Kidney (tissue), 22 donors: ENCODE measurements at places on chromosomes 4 and X. TPM values are rescaled to one million over a fixed set of nuclear protein-coding genes. Genes with fewer than 3 reads are reported as not detected.

DNA sequence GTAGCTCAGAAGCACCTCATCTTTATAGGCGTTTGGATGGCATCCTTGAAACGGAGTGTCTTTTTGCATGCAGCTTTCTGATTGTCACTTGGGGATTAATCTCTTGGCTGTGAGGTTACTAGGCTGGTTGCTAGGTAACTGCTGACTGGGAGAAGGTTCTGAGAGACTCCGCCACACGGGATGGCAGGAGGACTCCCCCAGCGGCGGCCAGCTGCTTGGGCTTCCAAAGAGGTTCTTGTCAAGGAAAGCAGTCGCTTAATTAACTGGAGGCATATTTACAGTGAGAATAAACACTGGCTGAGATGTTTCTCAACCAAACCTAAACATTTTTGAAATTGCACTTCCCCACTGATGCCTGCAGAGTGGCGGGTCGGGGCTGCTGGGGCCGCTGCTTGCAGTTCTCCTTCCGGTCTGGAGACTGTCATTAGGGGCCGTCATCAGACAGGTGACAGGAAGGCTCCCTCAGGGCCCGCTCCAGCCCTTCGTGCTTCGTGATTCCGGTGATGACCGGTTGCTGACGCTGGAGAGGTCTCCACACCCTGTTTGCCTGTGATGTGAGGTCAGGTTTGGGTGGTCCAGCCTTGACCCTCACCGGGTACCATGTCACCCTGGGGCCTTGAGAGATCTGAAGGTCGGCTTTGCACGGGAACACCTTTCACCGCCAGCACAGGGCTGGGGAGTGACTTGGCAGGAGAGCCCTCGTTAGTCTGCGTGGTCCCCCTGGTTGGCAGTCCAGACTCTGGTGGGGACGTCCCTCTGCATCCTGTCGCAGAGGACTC is 9.1 kb downstream of the NSG1 start:
- peak; percentile 68 for DNase-seq

Gene CXorf49
- not detected for total RNA-seq

DNA sequence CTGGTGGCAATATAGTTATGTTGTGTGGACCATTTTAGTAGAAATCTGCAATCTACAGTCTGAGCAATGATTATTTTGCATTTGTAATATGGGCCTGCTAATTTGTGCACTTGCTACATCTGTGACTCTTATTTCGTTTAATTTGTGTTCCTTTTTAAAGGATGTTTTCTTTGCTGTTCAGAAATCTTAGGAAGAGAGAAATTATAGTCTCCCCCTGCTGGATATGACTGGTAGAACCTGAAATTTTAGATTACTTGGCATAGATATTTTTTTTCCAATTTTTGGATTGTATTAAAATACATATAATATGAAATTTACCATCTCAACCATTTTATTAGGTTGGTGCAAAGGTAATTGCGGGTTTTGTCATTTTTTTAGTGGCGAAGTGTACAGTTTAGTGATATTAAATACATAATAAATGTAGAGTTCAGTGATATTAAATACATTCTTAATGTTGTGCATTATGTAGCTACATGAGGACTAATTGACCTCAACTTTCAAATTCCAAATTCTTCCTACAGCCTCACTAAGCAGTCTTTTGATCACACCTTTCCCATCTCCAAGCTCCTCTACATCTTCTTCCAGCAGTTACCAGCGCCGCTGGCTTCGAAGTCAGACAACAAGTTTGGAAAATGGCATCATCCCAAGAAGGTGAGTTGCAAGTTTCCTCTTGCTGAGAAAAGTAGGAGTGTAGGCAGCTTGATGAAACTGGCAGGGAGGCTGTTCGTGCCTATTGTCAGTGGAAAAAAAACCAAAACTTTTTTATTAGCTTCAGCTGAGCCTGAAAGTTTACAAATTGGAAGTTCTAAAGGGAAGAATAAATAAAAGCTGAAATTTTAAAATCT is 82.2 kb downstream of the FNIP2 start:
- DNase-seq = peak; percentile 47

Gene SPON2
- 116 TPM for total RNA-seq

- peak; percentile 83 for DNase-seq
Observed at GRCh38 chr4:74948236-74948635, 15.3 kb downstream of the PARM1 start.

GRCh38 chr4:78292856-78293255 is 235.7 kb downstream of the FRAS1 start:
- DNase-seq = no peak

GRCh38 chrX:112008724-112009123 is 73.9 kb downstream of the TRPC5 start:
- no peak for DNase-seq

DNA sequence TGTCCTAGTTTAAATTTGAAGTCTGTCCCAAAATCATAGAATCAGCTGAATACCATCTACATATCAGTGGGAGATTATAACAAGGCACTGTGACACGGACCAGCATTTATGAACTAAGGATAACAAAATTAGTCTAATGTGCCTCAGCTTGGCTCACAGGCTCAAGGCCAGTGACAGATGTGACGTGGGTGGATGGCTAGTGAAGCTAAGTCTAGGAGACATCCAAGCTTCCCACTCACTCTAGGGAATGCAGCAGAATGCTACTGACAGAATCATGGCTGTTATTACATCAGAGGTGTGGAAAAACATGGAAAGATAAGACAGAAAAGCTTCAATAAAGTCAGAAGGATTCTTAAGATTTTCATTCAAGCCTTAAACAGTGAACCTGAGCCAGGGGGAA is 329.9 kb downstream of the NAF1 start:
- DNase-seq = no peak

Gene AWAT2
- total RNA-seq = not detected

DNA sequence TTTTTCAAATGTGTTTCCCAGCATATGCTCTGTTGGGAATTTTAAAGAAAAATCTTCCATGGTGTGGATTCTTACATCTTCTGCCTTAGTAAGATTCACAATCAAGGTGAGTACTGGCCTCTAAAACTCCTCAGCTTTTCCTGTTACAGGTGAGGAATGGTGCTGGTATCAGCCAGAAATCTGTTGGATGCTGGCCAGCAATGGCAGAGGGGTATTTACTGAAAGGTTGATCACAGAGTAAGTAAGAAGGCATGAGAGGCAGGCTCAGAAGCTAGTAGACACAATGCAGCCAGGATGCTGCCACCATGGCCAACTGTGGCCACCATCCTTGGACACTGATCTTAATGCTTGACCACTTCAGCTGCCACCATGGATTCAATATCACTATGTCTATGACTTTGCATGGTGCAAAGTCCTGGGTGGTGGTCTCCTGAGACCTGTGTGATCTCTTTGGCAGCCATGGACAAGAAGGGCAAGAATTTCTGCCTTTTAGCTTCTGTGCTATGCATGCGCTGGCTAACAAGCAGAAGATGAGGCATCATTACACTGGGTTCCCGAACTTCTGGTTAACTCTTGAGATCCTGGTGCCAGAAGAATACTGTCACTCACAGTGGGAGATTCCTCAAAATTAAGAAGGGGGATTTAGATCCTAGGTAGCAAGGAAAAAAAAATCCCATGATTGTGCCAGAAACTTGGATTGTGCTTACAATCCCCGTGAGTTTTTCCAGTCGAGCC is 60.2 kb downstream of the CHRNA9 start:
- no peak for DNase-seq

DNA sequence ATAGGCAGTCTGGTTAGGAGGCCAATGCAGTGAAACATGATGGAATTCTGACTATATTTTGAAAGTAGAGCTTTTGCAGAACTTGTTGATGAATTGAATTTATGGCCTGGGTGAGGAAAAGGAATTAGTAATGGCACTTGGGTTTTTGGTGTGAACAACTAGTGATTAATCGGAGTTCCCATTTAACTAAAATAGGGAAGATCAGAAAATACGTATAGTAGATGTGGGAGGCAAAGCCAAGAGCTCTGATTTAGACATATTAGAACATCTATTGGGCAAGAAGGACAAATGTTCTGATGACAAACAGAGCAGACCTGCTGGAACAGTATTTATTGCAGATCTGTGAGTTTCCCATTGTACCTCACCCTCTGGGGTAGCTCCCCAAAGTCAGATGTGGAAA is 12.3 kb upstream of the NDP start:
- no peak for DNase-seq

DNA sequence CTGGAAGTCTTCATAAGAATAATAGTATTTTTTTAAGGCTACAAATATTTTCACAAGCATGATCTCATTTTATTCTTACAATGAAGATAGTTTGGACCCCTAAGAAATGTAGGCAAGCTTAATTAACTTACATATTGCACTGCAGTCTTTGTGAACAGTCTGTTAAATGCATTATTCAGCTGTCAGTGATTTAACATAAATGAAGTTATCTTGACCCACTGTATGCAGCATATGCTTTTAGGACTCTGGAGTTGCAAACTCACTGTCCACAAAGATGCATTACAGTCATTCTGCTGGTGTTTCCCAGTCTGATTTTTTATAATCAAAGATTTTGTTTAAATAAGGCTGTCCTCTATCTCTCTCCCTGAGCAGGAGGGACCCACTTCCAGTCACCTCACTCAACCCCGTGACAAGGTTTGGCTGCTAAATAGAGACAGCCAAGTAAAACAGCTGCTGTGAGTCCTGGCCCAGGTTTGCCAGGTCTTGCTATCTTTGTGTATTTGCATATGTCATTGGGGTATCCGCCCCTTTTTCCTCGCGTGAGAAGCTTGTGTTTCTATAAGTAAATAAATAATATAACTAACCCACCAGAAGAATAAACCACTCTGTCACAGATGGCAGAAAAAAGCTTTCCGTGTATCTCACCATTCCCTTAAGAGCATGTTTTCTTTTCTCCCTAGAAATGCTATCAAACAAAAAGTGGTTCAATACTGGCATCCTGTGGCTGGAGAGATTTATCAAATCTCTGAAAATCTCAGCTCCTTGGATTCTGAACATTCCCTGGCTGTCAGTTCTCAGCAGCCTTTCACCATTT is 67.0 kb downstream of the SLC7A11 start:
- DNase-seq = no peak

DNA sequence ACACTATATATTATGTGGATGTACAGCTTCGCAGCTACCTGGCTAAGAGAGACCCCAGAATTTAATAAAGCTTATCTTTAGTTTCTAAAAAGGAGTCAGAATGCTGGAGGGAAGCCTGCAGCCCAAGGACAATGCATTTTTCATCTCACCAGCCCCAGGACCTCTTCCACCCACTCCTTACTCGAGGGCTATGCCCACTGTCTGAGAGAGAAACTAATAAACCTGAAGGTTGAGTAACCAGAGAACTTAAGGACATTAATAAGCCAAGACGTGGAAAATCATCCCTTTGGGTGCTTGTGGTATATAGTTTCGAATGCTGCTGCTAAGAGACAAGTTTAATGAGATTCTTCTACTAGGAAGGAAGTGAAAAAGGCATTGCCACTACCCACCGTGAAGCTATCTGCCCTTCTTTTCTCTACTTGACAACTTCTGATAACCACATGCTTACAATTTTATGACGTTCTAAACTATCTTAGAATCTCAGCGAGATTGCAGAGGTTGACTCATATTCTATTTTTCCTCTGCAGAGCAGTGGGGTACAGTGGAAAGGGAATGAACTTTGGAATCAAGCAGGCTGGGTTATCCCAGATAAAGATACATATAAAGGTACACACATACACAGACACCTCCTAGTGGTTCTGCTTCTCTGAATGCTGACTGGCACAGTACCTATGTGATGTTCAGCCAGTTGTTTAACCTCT is 3.3 kb downstream of the RELL1 start:
- no peak for DNase-seq

- DNase-seq = no peak
Observed at GRCh38 chr4:81635739-81636138, 164.0 kb upstream of the RASGEF1B start.

GRCh38 chrX:6053141-6053540 is 175.5 kb downstream of the NLGN4X start:
- DNase-seq = peak; percentile 43

Gene TACC3
- 12.2 TPM for total RNA-seq

GRCh38 chr4:183256343-183256742 is 63.7 kb downstream of the CLDN22 start:
- DNase-seq = peak; percentile 72

Gene MAGEA8
- total RNA-seq = not detected

DNA sequence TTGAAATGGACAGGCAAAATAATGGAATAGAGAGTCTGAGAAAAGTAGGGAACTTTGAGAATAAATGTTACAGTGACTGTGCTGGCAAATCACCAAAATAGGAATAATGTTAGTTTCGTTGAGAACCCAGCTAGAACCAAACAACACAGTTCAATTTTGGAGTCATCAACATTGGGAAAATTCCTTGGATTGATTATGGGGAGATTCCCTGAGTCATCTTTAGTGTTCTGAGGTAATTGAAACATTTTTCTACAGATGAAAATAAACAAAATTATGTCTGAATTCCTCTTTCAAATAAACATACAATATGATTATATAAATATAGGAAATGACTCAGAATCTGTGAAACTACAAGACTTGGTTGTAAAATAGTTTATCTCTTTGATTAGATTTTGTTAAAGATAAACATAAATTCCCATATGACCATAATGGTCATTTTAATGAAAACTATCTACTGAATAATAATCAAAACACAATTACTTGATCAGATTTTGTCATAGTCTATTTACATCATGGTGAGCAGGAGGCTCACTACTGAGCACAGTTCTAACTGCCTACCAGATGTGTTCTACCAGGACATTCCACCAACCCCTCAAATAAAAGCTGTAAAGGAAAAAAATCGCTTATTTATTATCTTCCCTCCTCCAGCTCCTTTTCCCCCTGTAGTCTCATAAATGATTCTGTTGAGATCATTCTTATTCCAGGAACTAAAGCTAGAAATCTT is 51.4 kb upstream of the GABRA2 start:
- DNase-seq = no peak

Gene AGTR2
- 0.19 TPM for total RNA-seq

Gene HMX1
- total RNA-seq = not detected

GRCh38 chr4:101037938-101038413 is 309.4 kb downstream of the PPP3CA start:
- DNase-seq = no peak
